ENCODE measurements at places on chromosomes 12 and 14.

- no peak for DNase-seq
Observed at GRCh38 chr12:52539083-52539820, 13.7 kb downstream of the KRT71 start.

DNA sequence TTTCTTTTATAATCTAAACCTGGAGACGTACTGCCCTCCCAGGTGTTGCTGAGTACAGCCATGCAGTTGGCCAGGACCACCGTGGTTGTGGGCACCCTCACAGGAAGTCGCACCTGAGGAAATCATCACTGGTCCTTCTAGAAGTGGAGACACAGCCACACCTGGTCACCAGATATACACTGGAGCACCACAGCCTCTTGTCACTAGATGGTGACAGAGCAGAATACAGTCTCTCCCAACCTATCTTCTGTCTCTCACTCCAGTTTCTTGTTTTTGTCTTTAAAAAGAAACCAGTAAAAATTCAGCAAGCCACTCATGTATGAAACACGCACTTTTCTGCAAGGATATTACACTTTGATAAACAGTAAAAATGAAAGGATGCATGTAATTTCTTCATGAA lies 43.1 kb upstream of the GPHB5 start:
- DNase-seq, result no peak

DNA sequence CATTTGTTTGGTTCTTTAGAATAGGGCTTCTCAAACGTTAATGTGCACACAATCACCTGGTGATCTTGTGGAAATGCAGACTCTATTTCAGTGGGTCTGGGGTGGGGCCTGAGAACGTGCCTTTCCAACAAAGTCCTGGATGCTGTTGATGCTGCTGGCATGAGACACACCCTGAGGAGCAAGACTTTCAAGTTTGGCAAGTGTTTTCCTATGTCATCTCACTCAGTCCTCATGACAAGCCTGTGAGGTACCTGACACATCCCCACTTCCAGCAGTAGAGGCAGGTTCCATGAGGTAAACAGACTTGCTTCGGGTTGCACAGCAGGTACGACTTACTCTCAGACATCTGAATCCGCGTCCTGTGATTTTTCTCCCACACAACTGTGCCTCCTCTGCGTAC lies 147.1 kb downstream of the MYRFL start:
- no peak for DNase-seq

DNA sequence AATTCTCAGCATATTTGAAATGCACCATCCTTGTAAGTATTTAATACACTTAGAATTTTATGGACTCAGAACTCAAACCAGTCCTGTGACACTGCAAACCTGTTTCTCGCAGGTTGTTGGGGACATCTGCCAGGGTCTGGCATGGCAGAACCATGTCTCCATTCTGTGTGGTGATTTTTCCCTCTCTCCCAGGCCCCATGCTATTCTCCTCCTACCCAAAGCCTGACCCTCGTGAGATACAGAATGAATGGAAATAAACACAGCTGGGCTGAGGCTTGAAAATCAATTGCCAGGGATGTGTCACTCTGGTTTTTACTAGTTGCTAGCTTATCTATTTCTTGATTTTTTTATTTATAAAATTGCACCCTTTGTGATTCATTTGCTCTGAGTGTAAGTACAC lies 19.8 kb downstream of the TPH2 start:
- DNase-seq, result no peak

GRCh38 chr12:132106921-132107320 lies 37.2 kb downstream of the DDX51 start:
- no peak for DNase-seq

- DNase-seq, result no peak
Observed at GRCh38 chr12:42660968-42661937, 71.7 kb upstream of the PRICKLE1 start.

DNA sequence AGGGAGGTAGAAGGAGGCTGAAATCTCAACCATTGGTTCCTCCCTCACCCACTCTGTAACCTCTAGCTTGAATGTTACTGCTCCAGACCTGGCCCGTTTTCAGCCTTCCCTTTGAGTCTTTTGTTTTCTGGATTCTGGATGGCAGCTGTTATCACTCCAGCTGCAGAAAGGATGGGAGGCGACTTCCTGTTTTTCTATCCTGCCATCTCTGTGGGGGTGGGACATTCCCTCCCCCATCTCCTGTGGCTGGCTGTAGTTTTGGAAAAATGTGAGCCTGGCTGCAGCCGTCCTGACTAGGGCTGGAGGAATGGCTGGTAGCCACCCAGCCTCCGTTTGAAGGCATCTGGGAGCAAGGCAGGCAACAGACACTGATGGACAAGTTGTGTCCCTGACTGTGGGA lies 2.9 kb upstream of the PPFIBP1 start:
- no peak for DNase-seq

- no peak for DNase-seq
Observed at GRCh38 chr12:68432622-68433021, 100.5 kb upstream of the MDM1 start.
